ENCODE measurements at places on chromosomes 2 and 18.

GRCh38 chr2:168986398-168986943, 44.7 kb downstream of the ABCB11 start:
- H3K4me3 ChIP-seq = no peak overlapping the region
- H3K4me1 ChIP-seq = no peaks in the 10 kb centered on the region
- no peak overlapping the region for H3K27ac ChIP-seq
- DNase-seq = no peak
- H3K27me3 ChIP-seq = peaks cover 2% of the 10 kb centered on the region

- H3K4me3 ChIP-seq = peak within 1 kb of the TSS; percentile 90
- DNase-seq = peak; percentile 75
- H3K27me3 ChIP-seq = peaks cover 17% of the 10 kb centered on the region
- H3K27ac ChIP-seq = peak within 1 kb of the TSS; percentile 84
These were observed at the start of gene TMEM37 for GRCh38 chr2:119431155-119431975. TMEM37 (plus strand) TSS chr2:119431854; CDS start chr2:119431904, 50 bp downstream.

GRCh38 chr2:43233218-43234212, 7.1 kb upstream of the ZFP36L2 start:
- no peak overlapping the region for H3K27ac ChIP-seq
- peaks cover 33% of the 10 kb centered on the region for H3K4me1 ChIP-seq
- DNase-seq = no peak
- no peak overlapping the region for H3K4me3 ChIP-seq

- H3K27me3 ChIP-seq = no peaks in the 10 kb centered on the region
- no peaks in the 10 kb centered on the region for H3K4me1 ChIP-seq
- no peak overlapping the region for H3K27ac ChIP-seq
- H3K4me3 ChIP-seq = no peak overlapping the region
- no peaks in the 10 kb centered on the region for H3K36me3 ChIP-seq
These were observed 119.0 kb upstream of the CDH7 start for GRCh38 chr18:65631766-65632165.

GRCh38 chr2:99425022-99425421, 64.8 kb downstream of the REV1 start:
- H3K27ac ChIP-seq = no peak overlapping the region
- no peaks in the 10 kb centered on the region for H3K27me3 ChIP-seq
- peaks cover 9% of the 10 kb centered on the region for H3K36me3 ChIP-seq
- no peak for DNase-seq
- no peak overlapping the region for H3K4me3 ChIP-seq

- no peaks in the 10 kb centered on the region for H3K36me3 ChIP-seq
- H3K4me1 ChIP-seq = peaks cover 34% of the 10 kb centered on the region
- no peak for DNase-seq
- H3K27ac ChIP-seq = peak overlapping the region; percentile 93
- peaks cover 6% of the 10 kb centered on the region for H3K27me3 ChIP-seq
- no peak overlapping the region for H3K4me3 ChIP-seq
These were observed 21.4 kb upstream of the RHOB start for GRCh38 chr2:20425371-20425881.

DNA sequence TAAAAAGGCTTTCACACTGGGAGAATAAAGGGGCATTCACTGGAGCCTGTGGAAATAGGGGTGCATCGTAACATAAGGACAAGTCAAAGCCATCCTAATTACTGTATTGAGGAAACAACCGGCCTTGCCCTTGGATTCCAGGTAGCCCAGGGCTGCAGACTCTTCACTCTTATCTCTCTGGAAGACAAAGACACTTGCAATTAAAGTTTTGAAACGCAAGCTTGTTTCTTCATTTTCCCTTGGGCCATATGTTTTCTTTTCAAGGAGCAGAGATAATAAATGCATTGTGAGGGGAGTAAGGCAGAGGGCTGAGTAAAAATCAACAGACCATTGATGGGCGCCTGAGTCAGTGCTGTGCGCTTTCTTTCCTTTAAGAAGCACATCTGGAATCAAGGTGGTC, 11.5 kb downstream of the TNFRSF11A start:
- no peak for DNase-seq
- H3K27me3 ChIP-seq = peaks cover 5% of the 10 kb centered on the region
- peaks cover 60% of the 10 kb centered on the region for H3K4me1 ChIP-seq
- no peak overlapping the region for H3K27ac ChIP-seq
- no peak overlapping the region for H3K4me3 ChIP-seq
- peaks cover 18% of the 10 kb centered on the region for H3K36me3 ChIP-seq

- H3K4me3 ChIP-seq = no peak overlapping the region
- H3K4me1 ChIP-seq = peaks cover 15% of the 10 kb centered on the region
- peak overlapping the region; percentile 1 for H3K27ac ChIP-seq
- H3K27me3 ChIP-seq = no peaks in the 10 kb centered on the region
- H3K36me3 ChIP-seq = peaks cover 24% of the 10 kb centered on the region
These were observed 34.1 kb downstream of the NOL10 start for GRCh38 chr2:10655499-10656225.

DNA sequence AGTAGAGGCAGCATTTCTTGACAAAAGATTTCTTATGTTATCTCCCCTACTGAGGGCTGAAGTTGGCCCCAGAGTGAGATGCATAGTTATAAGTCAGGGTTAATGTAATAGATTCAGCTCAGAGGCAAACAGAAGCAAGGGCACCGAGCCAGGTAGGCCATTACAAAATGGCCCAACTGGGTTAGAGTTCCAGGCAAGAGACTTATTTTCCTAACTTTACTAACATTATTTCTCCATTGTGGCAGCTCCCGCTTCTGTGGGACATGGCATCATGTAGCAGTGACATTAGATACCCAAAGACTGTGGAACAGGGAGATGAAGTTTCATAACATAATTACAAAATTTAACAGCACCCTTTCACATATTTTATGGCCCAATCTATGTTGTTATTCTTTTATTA, 27.1 kb downstream of the TSPYL6 start:
- DNase-seq = no peak
- peaks cover 10% of the 10 kb centered on the region for H3K36me3 ChIP-seq
- H3K27me3 ChIP-seq = no peaks in the 10 kb centered on the region
- peaks cover 17% of the 10 kb centered on the region for H3K4me1 ChIP-seq
- H3K4me3 ChIP-seq = no peak overlapping the region

- no peaks in the 10 kb centered on the region for H3K36me3 ChIP-seq
- H3K4me3 ChIP-seq = no peak overlapping the region
- H3K27ac ChIP-seq = no peak overlapping the region
- peaks cover 2% of the 10 kb centered on the region for H3K27me3 ChIP-seq
These were observed 208.9 kb upstream of the HDAC4 start for GRCh38 chr2:239609607-239610310.

- H3K4me3 ChIP-seq = no peak overlapping the region
- peaks cover 3% of the 10 kb centered on the region for H3K27me3 ChIP-seq
- no peak for DNase-seq
- no peak overlapping the region for H3K27ac ChIP-seq
These were observed 40.5 kb downstream of the ARHGEF4 start for GRCh38 chr2:130877258-130877657.

DNA sequence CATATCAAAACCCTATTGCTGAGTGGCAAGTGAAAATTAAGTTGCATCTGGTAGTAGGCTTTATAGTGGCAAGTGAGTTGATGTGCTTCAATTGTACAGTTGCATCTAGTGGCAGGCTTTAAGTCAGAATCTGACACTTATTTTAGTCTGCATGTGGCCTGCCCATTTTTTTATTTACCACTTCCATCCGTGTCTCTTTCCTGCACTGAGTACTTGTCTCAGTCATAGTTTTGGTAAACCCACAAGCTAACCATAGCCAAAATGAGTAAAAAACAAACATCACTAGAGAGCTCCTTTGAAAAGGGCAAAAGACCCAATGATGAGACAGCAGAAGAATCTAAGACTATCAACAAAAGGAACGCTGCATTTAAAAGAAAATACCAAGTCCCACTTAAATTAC, 96.0 kb upstream of the CRACDL start:
- no peak for DNase-seq
- no peaks in the 10 kb centered on the region for H3K27me3 ChIP-seq
- H3K4me1 ChIP-seq = no peaks in the 10 kb centered on the region
- H3K4me3 ChIP-seq = no peak overlapping the region
- no peak overlapping the region for H3K27ac ChIP-seq
- no peaks in the 10 kb centered on the region for H3K36me3 ChIP-seq

- no peaks in the 10 kb centered on the region for H3K36me3 ChIP-seq
- no peak overlapping the region for H3K4me3 ChIP-seq
- H3K27me3 ChIP-seq = peaks cover 6% of the 10 kb centered on the region
- no peak for DNase-seq
- H3K4me1 ChIP-seq = peaks cover 13% of the 10 kb centered on the region
These were observed 7.7 kb downstream of the FBXO15 start for GRCh38 chr18:74139888-74140287.

- DNase-seq = no peak
- H3K27ac ChIP-seq = peak overlapping the region; percentile 86
These were observed 27.0 kb upstream of the SELENOI start for GRCh38 chr2:26318950-26319349.

DNA sequence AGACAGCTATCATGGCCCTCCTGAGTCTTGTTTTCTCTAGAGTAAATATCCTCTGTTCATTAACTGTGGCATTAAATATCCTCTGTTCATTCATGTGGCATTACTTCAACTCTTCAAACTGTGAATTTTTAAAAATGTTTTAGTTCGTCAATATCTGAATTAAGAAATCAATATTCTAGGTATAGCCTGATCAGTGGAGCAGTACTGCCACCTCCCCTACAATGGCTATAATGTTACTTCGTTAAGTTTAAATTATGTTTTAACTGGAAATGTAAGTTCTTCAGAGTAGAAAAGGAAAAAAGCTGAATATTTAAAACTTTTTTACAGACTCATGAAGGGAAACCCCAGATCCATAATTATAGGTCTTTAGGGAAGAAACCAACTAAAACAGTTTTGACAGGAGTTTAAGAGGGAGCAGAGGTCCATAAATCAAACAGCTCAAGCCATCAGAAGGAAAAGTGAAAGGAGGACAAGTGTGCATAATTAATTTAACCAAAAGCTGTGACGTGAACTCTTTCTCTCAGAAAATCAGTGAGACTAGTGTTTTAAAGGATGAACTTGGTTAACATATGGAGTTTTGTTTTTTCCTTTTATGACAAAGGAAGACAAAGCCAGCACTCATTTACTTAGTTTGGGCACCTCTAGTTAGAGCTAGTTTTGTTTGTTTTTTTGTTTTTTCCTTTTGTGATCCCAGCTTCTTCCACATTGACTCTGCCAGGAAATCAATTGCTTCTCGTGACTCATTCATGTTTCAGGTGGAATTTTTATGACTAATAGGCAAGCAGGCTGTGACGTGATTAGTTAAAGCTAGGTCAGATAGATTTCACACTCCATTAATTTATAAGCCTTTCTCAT, 44.9 kb downstream of the RBBP8 start:
- H3K27ac ChIP-seq = peak overlapping the region; percentile 70
- peaks cover 4% of the 10 kb centered on the region for H3K36me3 ChIP-seq
- H3K4me3 ChIP-seq = no peak overlapping the region
- peaks cover 7% of the 10 kb centered on the region for H3K4me1 ChIP-seq
